ENCODE measurements at places on chromosomes 6 and 20.

- DNase-seq = no peak
Measured at GRCh38 chr6:18501663-18502013, 114.5 kb downstream of the RNF144B start.

DNA sequence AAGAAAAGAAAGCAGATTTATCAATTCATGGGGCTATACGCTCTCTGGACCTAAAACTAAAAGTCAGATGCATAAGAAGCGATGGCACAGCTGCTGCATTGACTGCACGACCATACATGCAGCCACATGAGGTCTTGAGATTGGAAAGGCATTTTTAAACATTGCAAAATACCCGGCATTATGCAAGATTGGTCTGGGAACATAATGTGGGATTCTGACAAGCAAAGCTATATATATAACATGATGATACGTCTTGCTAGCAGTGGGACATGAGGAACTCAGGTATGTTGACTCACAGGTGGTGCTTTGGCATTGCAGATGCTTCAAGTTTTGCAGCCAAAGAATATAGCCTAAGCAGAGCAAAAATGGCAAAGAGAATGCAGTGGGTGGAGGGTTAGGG lies 55.1 kb downstream of the SAMD3 start:
- no peak for DNase-seq

- no peak for DNase-seq
Measured at GRCh38 chr20:16321291-16321690, 252.0 kb downstream of the KIF16B start.

DNA sequence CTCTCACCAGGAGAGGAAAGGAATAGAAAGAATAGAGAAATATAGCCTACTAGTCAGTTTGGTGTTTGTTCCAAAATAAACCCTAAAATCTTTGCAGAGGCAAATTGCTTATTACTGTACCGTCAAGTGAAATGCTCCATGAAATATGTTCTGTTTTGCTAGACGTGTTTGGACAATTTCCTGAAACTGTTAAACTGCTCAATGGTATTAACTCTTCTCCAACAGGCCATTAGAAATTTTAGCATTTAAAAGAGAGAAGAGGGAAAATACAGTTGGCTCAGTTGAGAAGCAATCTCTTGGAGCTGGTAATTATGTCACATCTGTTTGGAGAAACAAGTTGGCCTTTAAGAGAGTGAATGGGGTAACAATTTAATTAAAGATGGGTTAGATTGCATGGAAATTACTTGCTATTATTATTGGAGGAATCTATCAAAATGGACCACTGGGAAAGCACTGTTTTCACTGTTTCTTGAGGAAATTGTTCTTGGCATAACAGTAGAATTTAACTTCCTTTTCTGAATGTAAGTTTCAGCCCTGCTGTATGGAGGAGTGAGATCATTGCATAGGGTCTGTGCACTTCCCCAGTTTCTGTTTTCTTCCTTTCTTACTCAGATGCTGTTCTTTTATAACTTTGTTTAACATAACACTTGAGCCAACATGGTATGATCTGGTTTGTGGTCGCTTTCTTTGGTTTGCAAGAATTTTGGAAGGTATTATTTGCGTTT lies 373.6 kb downstream of the PLCB1 start:
- no peak for DNase-seq

All from NCI-H1436 (cell line).